Activated CD4-positive, alpha-beta memory T cell treated with anti-CD3 and anti-CD28 coated beads for 36 hours (primary cell): ENCODE measurements at places on chromosomes 6 and 20.

DNA sequence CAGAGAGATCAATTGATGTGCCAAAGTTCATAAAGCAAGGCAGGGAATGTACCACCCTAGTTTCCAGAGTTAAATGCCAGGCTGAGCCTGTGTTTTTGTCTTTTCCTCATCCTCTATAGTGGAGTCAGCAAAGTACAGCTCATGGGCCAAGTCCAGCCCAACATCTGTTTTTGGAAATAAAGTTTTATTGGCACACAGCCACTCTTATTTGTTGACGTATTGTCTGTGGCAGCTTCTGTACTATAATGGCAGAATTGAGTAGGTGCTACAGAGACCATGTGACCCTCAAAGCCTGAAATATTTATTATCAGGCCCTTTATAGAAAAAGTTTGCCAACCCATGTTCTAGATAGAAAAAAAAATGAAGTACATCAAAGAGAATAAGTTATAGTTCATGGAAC is 187.0 kb downstream of the TSHZ2 start:
- DNase-seq, result no peak

GRCh38 chr6:41596807-41597206 is 41.5 kb upstream of the MDFI start:
- DNase-seq, result no peak

DNA sequence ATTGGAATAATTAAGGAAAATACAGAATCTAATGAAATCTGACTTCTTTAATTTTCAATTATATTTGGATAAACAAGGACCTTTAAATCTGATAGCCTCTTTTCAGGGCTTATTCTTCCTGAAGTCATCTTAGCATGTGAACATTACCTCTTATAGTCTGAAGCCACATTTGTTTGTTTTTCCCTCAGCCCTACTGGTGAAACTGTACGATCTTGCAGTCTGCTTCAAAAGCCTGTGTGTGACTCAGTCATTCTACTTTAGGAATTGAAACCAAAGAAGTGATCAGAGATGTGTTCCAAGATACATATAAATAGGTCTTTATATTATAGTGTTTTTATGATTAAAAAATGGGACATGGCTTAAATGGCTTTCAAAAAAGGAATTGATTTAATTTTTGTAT is 67.5 kb downstream of the MACROD2 start:
- DNase-seq, result no peak

DNA sequence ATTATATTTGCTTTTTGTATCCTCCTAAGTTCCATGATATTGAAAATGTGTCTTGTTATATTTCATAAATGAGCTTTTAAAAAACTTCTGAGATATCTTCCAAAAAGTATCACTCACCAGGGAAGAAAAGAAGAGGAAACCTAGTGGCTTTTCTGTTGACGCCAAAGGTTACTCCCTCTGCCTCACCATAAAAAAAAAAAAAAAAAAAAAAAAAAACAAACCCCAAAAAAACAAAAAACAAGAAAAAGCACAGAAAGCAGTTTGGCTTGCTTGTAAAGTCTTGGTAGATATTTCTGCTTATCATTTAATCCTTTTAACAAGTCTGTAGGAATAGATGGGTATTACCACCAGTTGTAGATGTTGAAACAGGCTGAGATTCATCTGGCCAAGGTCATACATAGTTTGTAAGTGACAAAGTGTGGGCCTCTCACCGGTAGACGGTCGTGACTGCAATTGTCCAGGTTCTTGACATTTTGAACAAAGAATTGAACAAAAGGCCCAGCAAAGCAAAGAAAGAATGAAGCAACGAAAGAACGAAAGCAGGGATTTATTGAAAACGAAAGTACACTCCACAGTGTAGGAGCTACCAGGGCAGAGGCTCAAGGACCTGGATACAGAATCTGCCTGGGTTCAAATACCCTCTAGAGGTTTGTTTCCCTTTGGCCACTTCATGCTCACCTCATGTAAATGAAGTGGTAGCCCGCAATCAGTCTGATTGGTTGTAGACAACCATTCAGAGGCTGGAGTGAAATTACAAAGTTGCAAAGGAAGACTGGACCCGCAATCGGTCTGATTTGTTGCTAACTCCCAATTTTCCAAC is 11.6 kb upstream of the ELOVL5 start:
- DNase-seq, result no peak

DNA sequence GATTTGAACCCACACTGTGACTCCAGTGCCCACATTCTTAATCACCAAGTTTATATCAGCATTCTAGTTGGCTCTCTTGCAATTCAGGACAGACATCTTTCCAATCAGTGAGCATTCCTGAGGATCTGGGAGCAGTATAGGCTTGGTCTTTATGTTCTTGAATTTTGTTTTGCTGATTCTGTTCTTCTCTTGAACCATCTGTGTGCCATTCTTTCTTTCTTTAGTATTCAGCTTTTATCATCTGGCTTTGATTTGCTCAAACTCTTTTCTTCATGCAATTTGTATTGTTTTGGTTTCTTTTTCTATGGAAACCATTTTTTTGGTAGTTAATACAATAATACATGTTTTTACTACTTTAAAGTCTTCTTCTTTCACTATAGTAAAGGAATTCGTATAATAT is 162.4 kb downstream of the CD109 start:
- no peak for DNase-seq

GRCh38 chr6:107185391-107185970 is 70.2 kb upstream of the BEND3 start:
- DNase-seq, result no peak

- no peak for DNase-seq
These were observed 14.4 kb upstream of the RIN2 start for GRCh38 chr20:19743640-19743995.
